Activated T-helper 1 cell treated with anti-CD3 and anti-CD28 coated beads, Interleukin-2, amount 50 U/mL, for 16 hours (primary cell): ENCODE measurements at places on chromosomes 12 and 14.

DNA sequence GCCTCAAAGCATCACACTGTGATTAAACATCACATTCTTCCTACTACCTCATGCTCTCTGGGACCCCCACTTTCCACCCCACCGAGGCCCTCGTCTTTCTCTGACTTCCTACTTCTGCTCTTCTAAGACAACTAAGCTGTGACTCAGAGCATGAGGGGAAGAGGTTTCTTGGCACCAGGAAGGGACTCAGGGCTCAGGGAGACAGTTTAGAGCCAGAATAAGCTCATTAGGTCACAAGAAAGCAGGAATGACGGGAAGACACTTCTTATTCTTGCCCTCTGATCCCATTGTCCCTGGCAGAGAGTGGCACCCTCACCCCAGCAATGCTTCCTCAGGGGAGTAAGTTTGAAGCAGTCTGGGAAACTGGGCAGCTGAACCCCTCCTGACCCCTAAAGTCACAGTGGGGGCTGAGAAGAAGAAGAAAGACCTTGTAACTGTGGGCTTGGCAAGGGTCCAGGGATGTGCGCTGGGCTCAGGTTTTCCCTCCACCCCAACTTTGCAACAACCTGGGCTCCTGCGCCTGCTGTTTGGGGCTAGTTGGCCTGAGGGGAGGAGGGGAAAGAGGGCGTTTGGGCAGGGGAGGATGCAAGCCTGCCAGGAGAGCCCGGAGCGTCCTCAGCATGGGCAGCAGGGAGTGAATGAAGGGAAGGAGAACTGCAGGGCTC lies 64.6 kb upstream of the ACTN1 start:
- no peak for DNase-seq

DNA sequence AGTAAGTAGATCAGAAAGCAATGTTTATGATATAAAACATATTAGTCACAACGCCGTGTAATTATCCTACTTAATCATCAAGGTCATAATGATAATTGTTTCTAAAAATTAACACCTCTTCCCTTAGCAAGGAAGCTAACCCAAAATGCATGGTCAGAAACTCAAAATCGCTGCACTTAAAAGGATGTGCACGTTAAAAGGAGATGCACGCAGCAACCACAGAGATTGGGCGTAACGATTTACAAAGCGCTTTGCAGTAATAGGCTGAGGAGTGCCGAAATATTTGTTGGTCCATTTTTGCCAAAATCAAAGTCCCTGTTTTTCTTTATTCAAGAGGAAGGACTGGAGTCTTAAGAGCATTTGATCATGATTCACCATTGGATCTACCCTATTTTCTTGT lies 1077.2 kb downstream of the VRK1 start:
- no peak for DNase-seq

DNA sequence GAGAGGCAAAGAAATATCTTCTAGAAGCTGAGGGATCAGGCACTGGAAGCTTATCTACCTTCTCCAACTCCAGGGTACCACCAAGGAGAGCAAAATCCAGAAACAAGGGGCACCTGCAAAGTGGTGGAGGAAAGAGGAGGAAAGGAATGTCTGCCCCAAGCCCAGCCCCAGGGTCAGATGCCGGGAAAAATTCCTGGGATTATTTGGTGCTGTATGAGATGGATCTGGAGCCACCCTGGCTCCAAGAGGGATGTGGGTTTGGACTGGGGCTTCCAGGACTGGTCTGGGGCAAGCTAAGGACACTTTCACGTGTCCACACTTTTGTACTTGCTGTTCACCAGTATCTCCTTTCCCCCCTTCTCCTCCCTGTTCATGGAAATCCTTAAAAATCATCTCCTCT lies 69.8 kb downstream of the DPF3 start:
- no peak for DNase-seq

GRCh38 chr12:51592034-51592705 lies 1.1 kb downstream of the SCN8A start:
- no peak for DNase-seq

- no peak for DNase-seq
Observed at GRCh38 chr14:36221112-36221511, 44.6 kb upstream of the PTCSC3 start.

DNA sequence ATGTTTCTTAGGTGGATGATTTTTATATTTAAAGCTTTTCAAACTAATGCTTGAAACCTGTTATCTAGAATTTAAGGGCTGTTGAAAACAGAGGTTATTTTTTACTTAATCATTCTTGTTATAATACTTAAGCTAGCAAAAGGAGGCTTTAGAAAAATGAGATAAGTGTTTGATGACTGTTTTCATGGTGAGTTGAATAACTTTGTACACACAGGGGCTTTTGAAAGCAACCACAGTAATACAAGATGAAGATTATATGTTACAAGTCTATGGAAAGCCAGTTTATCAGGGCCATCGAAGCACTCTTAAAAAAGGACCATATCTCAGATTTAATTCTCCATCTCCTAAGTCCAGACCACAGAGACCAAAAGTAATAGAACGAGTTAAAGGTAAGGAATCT lies 33.3 kb downstream of the KIAA0586 start:
- no peak for DNase-seq

GRCh38 chr14:72024043-72024407 lies 91.8 kb downstream of the RGS6 start:
- DNase-seq: no peak

GRCh38 chr12:64781280-64782190 lies 22.3 kb upstream of the GNS start:
- no peak for DNase-seq

GRCh38 chr14:103028772-103029171 lies 28.6 kb downstream of the CDC42BPB start:
- no peak for DNase-seq
